ENCODE measurements at places on chromosomes 2 and 18.

- DNase-seq = no peak
These were observed 2.4 kb downstream of the POU3F3 start for GRCh38 chr2:104856086-104856972.

- DNase-seq = peak; percentile 22
These were observed 18.1 kb downstream of the EPAS1 start for GRCh38 chr2:46315103-46315890.

GRCh38 chr2:197599285-197599965 lies 76.0 kb downstream of the RFTN2 start:
- peak; percentile 27 for DNase-seq

DNA sequence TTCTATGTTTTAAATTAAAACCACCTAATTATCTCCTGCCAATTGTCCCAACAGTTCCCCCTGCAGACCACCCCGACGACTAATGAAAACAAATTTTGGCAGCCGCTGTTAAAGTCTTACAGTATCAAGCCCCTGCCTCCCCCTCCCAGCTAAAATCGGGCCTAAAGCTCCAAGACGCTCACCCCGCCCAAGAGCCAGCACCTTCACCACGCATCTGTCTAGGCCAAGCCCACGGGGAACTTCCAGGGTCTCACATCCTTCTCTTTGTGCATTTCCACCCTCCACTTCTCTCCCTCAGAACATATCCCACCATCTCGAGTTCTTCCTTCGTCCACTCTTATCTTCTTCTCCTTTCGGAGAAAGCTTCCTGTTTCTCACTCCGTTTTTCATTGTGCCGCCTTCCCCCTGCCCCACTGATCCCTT lies 445 bp downstream of the PRPF40A start:
- DNase-seq = peak; percentile 28

GRCh38 chr2:145034511-145034910 lies 514.6 kb upstream of the ZEB2 start:
- DNase-seq = no peak

GRCh38 chr2:197944416-197945096 lies 140.2 kb downstream of the PLCL1 start:
- DNase-seq = no peak

GRCh38 chr2:238327751-238328150 lies 7.4 kb downstream of the TRAF3IP1 start:
- no peak for DNase-seq

- no peak for DNase-seq
These were observed 225.7 kb downstream of the XIRP2 start for GRCh38 chr2:167114018-167114417.

- DNase-seq = no peak
These were observed 158.4 kb downstream of the FMNL2 start for GRCh38 chr2:152493417-152493816.

- DNase-seq = no peak
These were observed 128.3 kb downstream of the AFF3 start for GRCh38 chr2:100013892-100014677.

DNA sequence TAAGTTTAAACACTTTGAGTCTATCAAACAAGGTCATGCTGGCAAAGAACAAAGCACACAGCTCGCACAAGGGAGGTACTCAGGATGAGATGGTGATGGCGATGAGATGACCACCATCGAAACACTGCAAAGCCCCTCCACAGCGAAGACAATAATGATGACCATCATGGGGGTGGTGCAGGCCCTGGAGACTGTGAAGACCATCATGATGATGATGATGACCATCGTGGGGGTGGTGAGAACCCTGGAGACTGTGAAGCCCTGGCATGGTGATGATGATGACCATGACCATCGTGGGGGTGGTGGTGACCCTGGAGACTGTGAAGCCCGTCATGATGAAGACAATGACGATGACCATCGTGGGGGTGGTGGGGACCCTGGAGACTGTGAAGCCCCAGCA lies 81.6 kb upstream of the SALL3 start:
- no peak for DNase-seq

DNA sequence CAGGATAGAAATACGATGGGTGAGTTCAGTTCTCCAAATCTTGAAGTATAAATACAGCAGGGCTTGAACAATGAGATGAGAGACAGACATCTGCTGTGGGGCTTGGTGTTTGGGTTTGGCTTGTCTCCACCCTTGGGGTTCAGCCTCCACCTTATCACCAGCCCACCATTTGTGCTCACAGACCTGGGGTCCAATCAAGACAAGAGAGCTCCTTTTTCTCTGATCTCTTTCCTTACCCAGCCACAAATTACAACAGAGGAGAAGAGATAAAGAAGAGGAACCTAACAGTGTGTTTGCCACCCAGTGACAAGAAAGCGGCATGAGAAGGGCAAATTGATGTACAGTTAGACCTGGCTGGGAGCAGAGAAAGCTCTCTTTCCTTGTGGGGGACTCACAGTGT lies 204.5 kb upstream of the CXCR4 start:
- no peak for DNase-seq

- no peak for DNase-seq
These were observed 63.5 kb upstream of the THOC1 start for GRCh38 chr18:331221-331821.

- no peak for DNase-seq
These were observed 48.6 kb downstream of the KIAA2012 start for GRCh38 chr2:202121532-202122162.
